ENCODE measurements at places on chromosomes 11 and 22. TPM values are rescaled to one million over a fixed set of nuclear protein-coding genes. Genes with fewer than 3 reads are reported as not detected.
A peak's percentile ranks its signal among the peaks of the same experiment; 100 is the strongest.

Gene PC
- polyA plus RNA-seq = 39.9 TPM

Gene FGF4
- not detected for polyA plus RNA-seq

- no peak for DNase-seq
Observed at GRCh38 chr11:88448131-88448670, 110.7 kb upstream of the CTSC start.

DNA sequence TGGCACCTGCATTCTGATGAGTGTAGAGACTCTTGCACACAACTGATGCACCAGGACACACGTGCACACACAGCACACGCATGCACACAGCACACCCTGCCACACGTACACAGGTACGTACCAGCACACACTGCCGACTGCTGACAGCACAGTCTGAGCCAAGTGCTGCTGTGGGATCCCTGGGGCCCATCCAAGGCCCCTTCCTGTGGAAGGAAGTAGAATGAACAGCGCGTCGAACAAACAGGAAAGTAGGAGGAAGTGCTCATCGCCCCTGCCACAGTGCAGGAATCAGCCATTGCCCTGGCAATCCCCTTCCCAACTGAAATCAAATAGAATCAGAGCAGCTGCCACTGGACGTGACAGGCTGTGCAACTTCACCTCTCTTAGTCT lies 57.9 kb downstream of the CD82 start:
- DNase-seq = no peak

- DNase-seq = no peak
Observed at GRCh38 chr11:15889363-15890030, 466.8 kb downstream of the SOX6 start.

DNA sequence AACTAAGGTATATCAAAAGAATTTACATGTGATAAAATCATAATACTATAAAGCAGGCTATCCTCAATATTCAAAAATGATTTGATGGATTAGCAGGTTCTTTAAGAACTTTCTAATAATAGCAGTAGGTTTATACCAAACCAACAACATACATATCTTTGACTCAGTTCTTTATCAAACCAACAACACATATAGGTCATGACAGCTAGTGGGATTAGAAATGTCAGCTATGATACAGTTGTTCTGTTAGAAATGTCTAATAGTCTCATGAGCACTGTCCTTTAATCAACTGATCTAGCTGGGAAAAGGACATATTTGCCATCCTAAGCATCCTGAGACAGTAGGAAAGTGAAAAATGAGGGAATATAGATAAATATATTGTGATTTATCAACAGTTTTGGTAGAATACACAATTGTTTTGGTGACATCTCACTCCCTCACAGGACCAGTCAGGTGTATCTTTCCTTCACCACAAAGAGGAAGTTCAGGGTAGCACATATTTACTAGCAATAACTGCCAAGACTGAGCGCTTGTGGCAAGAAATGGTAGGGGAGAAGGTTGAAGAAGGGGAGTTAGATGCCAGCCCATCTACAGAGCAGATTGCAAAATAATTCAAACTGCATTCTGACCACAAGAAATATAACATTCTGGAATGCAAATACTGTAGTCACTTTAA lies 90.8 kb upstream of the APOA1 start:
- no peak for DNase-seq

DNA sequence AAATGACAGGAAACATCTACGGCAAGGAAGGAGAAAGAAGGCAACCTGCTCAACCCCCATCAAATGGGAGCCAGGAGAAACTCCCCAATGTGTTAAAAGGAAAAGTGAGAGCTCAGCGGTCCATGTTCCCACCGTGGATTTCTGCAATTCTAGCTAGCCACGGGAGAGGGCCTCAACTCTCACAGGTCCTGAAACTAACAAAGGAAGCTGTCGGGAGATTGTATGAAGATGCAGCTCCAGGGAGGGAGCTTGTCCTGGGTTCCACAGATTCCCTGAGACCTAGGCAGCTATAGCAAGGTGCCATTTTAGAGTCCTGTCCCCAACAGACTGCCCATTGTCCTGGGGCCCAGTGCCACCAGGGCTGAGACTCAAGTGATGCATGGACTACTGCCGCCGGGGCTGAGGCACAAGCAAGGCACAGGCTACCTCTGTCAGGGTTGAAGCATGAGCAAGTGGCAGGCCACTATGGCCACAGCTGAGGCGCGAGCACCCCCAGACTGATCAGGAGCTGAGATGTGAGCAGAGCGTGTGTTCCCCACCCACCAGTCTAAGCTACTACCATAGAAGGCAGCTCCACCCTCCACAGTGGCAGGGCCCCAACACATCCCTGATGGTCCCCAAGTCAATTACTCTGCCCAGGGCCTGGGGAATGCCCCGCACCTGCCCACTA lies 31.3 kb downstream of the RSF1 start:
- no peak for DNase-seq

GRCh38 chr11:17651061-17651460 lies 68.3 kb upstream of the MYOD1 start:
- DNase-seq = no peak

GRCh38 chr11:46564459-46564858 lies 29.4 kb downstream of the AMBRA1 start:
- DNase-seq = no peak

GRCh38 chr11:14974515-14975251 lies 2.5 kb upstream of the CALCA start:
- DNase-seq = peak; percentile 58
